ENCODE measurements at places on chromosomes 2 and 18. TPM values are rescaled to one million over a fixed set of nuclear protein-coding genes. Genes with fewer than 3 reads are reported as not detected.

The LRATD1 gene
- not detected for total RNA-seq

The COL5A2 gene
- total RNA-seq, result 0.37 TPM

The ARHGAP25 gene
- 97.8 TPM for total RNA-seq

The SLC19A3 gene
- total RNA-seq, result not detected

The DYNAP gene
- not detected for total RNA-seq

The CTAGE1 gene
- not detected for total RNA-seq

The OSR1 gene
- not detected for total RNA-seq

The LCT gene
- total RNA-seq, result 0.19 TPM

The ITGAV gene
- total RNA-seq, result 7.0 TPM

- no peak overlapping the region for H3K27ac ChIP-seq
- no peak for DNase-seq
- no peaks in the 10 kb centered on the region for H3K36me3 ChIP-seq
- no peak overlapping the region for H3K4me3 ChIP-seq
- no peaks in the 10 kb centered on the region for H3K27me3 ChIP-seq
- no peaks in the 10 kb centered on the region for H3K4me1 ChIP-seq
Observed at GRCh38 chr2:184920451-184920965, 322.2 kb downstream of the ZNF804A start.

GRCh38 chr2:178328037-178328436, 122.9 kb downstream of the PRKRA start:
- no peak overlapping the region for H3K27ac ChIP-seq
- peaks cover 21% of the 10 kb centered on the region for H3K27me3 ChIP-seq
- DNase-seq, result no peak
- H3K4me1 ChIP-seq, result no peaks in the 10 kb centered on the region

- DNase-seq, result no peak
- no peaks in the 10 kb centered on the region for H3K4me1 ChIP-seq
- H3K36me3 ChIP-seq, result no peaks in the 10 kb centered on the region
Observed at GRCh38 chr2:116680256-116680936, 1134.1 kb upstream of the DDX18 start.

- H3K27ac ChIP-seq, result no peak overlapping the region
- no peaks in the 10 kb centered on the region for H3K27me3 ChIP-seq
- H3K4me3 ChIP-seq, result no peak overlapping the region
- no peaks in the 10 kb centered on the region for H3K4me1 ChIP-seq
- DNase-seq, result no peak
Observed at GRCh38 chr2:108919571-108920373, 69.2 kb downstream of the EDAR start.

DNA sequence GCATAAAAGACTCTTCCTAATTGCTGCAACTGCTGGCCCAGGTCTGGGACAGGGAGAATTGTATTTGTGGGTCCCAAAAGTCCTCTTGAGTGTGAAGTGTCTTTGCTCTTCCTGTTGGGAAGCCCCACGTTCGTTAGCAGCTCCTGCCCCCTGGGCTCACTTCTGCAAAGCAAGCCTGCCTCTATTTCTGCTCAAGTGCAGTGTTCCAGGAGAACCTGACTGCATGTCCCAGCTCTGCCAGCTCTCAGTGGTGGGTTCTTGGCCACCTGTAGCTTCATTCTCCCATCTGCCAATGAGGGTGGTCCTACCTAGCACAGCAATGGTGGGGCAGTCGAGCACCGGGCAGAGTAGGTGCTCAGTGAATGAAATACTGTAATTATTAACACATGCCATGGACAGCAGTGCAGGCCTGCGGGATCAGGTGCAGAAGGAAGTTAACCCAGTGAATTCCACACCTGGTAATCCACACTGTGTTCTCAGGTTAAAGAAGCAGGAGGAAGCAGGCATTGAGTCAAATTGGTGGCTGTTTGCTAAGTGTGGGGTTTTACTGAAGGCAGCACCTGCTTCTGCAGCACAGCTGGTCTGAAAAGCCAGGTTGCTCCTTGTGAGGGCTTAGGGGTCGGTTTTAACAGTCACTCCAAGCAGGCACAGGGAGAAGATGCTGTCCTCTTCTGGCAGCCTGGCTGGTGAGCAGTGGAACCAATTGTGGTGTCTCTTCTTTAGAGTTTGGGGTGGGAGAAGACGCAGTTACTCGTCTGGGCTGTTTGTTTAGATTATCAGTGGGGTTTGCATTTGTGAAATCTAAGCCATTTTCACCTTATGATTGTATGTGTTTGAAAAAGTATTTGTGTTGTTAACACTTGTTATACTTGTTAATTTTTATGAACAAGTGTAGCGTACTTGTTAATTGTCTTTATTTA, 54.3 kb downstream of the DGKD start:
- no peaks in the 10 kb centered on the region for H3K27me3 ChIP-seq
- H3K36me3 ChIP-seq, result peaks cover 53% of the 10 kb centered on the region
- DNase-seq, result no peak
- H3K4me3 ChIP-seq, result no peak overlapping the region
- peaks cover 63% of the 10 kb centered on the region for H3K4me1 ChIP-seq

GRCh38 chr2:49335546-49335945, 181.2 kb upstream of the FSHR start:
- H3K4me1 ChIP-seq, result no peaks in the 10 kb centered on the region
- no peaks in the 10 kb centered on the region for H3K36me3 ChIP-seq
- no peaks in the 10 kb centered on the region for H3K27me3 ChIP-seq
- no peak overlapping the region for H3K4me3 ChIP-seq

GRCh38 chr2:94871226-94872087, at the start of gene TEKT4:
Gene TEKT4, plus strand, starts transcription at chr2:94871430. Its CDS starts 150 bp downstream, at chr2:94871580.
- H3K36me3 ChIP-seq, result no peaks in the 10 kb centered on the region
- no peaks in the 10 kb centered on the region for H3K4me1 ChIP-seq
- DNase-seq, result no peak
- H3K4me3 ChIP-seq, result no peak within 1 kb of the TSS

GRCh38 chr2:208711598-208711997, 305.0 kb downstream of the PTH2R start:
- H3K4me1 ChIP-seq, result no peaks in the 10 kb centered on the region
- no peak overlapping the region for H3K27ac ChIP-seq
- DNase-seq, result no peak
- no peaks in the 10 kb centered on the region for H3K27me3 ChIP-seq

GRCh38 chr18:72456802-72457201, 87.3 kb downstream of the CBLN2 start:
- no peak overlapping the region for H3K4me3 ChIP-seq
- H3K27me3 ChIP-seq, result no peaks in the 10 kb centered on the region
- no peak overlapping the region for H3K27ac ChIP-seq
- H3K4me1 ChIP-seq, result no peaks in the 10 kb centered on the region

- peaks cover 42% of the 10 kb centered on the region for H3K4me1 ChIP-seq
- no peaks in the 10 kb centered on the region for H3K36me3 ChIP-seq
- H3K4me3 ChIP-seq, result peak overlapping the region; percentile 42
- H3K27ac ChIP-seq, result peak overlapping the region; percentile 91
Observed at GRCh38 chr2:95062242-95063085, 37.0 kb downstream of the MAL start.

DNA sequence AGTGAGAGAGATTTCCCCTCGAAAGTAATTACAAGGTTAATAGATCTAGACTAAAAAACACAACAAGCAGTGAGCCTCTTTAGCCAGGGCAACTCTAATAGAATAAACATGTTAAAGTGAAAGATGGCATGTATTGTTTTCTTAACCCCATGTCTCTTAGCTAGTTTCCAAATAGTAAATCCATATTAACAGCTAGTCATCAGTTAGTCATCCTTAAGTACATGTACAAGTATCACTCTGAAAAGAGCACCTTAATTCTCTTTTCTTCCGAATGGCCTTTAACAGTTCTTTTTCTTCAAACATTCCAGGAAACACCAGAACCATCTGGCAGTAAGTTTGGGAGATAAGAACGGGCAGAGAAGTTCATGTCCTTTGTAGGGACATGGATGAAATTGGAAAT, 1480.0 kb downstream of the LRP1B start:
- no peaks in the 10 kb centered on the region for H3K36me3 ChIP-seq
- no peak for DNase-seq
- H3K4me3 ChIP-seq, result no peak overlapping the region
- no peaks in the 10 kb centered on the region for H3K27me3 ChIP-seq
- no peaks in the 10 kb centered on the region for H3K4me1 ChIP-seq
- no peak overlapping the region for H3K27ac ChIP-seq

- H3K4me3 ChIP-seq, result no peak overlapping the region
- DNase-seq, result no peak
- no peak overlapping the region for H3K27ac ChIP-seq
- no peaks in the 10 kb centered on the region for H3K4me1 ChIP-seq
Observed at GRCh38 chr2:120722246-120722567, 13.5 kb upstream of the GLI2 start.

- H3K4me1 ChIP-seq, result peaks cover 55% of the 10 kb centered on the region
- H3K36me3 ChIP-seq, result peaks cover 53% of the 10 kb centered on the region
- H3K27me3 ChIP-seq, result no peaks in the 10 kb centered on the region
- H3K4me3 ChIP-seq, result no peak overlapping the region
Observed at GRCh38 chr2:134325696-134326095, 71.8 kb downstream of the MGAT5 start.

DNA sequence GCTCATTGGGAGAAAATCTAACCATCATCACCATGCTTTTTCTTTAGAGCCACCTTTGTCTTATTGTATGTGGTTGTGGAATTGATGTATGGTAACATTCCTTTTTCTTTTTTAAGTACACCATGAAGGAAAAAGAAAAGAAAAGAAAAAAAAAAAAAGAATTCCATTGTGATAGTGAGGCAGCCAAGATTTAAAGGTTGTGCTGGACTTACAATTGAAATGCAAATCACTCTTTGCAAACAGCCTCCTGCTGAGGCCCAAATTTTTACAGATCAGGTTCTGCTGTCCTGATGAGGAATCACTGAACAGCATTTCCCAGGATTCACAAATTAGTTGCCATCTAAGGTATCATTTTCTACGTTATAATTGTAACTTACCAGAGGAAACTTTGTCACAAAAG, 1101.0 kb upstream of the FANCL start:
- H3K27ac ChIP-seq, result no peak overlapping the region
- H3K4me3 ChIP-seq, result no peak overlapping the region
- no peak for DNase-seq
- H3K36me3 ChIP-seq, result no peaks in the 10 kb centered on the region

- H3K4me1 ChIP-seq, result no peaks in the 10 kb centered on the region
- no peaks in the 10 kb centered on the region for H3K36me3 ChIP-seq
- peaks cover 18% of the 10 kb centered on the region for H3K27me3 ChIP-seq
- H3K4me3 ChIP-seq, result no peak overlapping the region
- H3K27ac ChIP-seq, result no peak overlapping the region
- DNase-seq, result no peak
Observed at GRCh38 chr18:76580288-76580962, 85.4 kb upstream of the ZNF516 start.

DNA sequence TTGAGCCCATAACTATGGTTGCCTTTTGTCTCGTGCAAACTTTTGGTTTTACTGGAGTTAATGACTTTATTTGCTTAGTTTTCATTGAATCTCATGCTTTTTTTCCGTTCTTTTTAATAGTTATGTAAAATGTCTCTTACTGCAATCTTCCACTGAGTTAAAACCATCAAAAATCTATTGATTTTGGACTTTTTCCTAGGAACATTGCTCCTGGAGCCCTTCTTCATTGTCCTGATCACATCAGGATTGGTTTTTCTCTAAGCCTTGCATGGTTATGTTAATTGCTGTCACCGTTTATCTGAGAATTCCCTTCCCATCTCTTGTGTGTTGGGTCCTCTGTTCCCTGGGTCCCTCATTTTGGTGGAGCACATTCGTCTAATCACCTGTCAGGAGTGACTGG, 125.5 kb downstream of the PARD3B start:
- no peak overlapping the region for H3K4me3 ChIP-seq
- H3K36me3 ChIP-seq, result no peaks in the 10 kb centered on the region
- no peaks in the 10 kb centered on the region for H3K4me1 ChIP-seq
- H3K27ac ChIP-seq, result no peak overlapping the region

DNA sequence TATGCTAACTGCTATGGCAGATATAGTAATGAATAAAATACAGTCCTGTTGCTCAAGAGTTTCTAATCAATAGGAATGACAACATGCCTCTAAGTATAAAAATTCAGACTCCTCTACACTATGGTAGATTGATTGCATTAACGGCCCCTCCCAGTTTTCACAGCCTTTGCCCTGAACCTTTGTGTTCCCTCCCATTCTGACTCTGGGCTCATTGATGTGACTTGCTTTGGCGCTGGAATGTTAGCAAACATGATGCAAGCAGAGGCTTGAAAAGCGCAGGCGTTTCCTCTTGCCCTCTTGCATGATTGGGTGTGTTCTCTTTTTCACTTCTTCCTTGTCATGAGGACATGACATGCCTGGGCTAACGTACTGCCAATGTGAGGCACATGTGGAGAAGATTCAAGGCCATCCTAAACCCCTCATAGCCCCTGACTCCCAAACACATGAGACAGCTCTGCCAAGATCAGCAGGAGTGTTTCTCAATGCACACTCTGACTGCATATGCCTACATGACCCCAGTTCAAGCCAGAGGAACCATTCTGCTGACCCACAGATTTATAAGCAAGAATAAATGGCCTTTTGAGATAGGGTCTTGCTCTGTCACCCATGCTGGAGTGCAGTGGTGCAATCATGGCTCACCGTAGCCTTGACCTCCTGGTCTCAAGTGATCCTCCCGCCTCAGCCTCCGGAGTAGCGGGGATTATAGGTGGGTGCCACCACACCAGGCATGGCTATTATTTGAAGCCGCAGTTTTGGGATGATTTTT, 49.7 kb upstream of the CD28 start:
- peaks cover 43% of the 10 kb centered on the region for H3K4me1 ChIP-seq
- DNase-seq, result no peak
- no peaks in the 10 kb centered on the region for H3K36me3 ChIP-seq
- peak overlapping the region; percentile 62 for H3K27ac ChIP-seq

DNA sequence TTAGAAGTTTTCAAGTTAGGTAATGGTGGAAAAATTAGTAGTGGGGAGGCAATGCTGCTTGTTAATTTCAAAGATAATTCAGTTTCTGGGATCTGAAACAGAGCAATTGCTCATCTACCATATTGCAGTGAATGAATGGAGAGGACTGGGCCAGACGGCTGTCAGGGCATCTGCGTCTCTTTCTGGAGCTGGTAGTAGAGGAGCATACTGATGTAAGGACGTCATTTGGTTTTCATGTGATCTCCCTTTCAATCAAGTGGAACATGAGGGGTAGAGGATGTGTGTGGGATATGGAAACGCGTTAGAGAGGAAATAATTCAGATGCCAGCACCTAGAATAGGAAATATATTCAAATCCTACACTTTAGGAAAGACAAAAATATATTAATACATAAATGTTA, 490.3 kb downstream of the ADCYAP1 start:
- no peak overlapping the region for H3K27ac ChIP-seq

DNA sequence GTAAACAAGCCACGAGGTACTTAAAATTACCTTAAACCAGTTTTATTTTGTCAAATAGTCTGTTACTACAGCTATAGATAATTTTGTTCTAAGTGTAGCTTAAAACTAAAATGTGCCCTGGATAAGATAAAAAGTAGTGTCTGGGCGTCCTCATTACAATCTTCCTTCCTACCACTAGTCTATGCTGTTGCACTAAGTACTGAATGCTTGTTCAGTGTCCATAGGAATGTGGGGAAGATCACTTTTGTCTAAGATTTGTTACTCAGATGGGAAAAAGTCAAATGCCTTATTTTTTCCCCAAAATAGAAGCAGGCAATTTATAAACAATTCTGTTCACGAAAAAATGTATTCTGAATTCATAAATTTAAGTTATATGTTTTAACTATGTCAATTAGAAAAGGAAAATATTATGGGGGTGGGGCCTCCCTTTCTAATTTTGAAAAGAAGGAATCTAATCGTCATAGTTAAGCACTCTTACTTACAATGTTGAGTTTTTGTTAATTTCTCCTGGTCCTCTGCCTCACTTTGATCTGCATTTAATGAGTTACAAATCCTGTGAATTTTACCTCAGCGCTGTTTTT, 140.4 kb upstream of the VRK2 start:
- DNase-seq, result peak; percentile 10
- no peak overlapping the region for H3K27ac ChIP-seq
- H3K4me1 ChIP-seq, result peaks cover 29% of the 10 kb centered on the region
- H3K27me3 ChIP-seq, result no peaks in the 10 kb centered on the region
- peaks cover 5% of the 10 kb centered on the region for H3K36me3 ChIP-seq

Data from activated CD4-positive, alpha-beta T cell treated with anti-CD3 and anti-CD28 coated beads, Interleukin-2, amount 10 ng/mL, durations not matched to agents 7 days and 5 days (primary cell).